ENCODE measurements at places on chromosomes 1 and 21.

- DNase-seq: no peak
Observed at GRCh38 chr1:52238887-52239707, 97.2 kb downstream of the ZFYVE9 start.

GRCh38 chr1:167152192-167152876, 58.5 kb downstream of the STYXL2 start:
- no peak for DNase-seq

DNA sequence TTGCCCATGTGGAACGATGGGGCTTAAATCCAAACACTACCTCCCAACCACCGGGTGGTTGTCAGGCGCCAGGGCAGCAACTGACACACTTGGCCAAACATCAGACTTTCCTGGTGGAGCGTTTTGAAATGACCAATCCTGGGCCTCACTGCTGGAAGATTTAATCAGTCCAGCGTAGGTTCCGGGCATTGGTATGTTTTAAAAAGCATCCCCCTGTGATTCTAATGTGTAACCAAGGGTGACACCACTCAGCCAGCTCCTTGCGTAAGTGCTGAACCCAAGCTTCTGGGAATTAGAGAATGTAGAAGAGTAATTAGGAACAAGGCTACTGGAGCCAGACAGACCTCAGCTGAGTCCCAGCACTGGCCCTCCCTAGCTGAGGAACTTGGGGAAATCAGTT, 44.8 kb upstream of the KAZN start:
- DNase-seq: no peak

GRCh38 chr21:44436958-44437357, 18.4 kb upstream of the LRRC3 start:
- no peak for DNase-seq

- DNase-seq: no peak
Observed at GRCh38 chr1:16391411-16391810, 24.4 kb downstream of the SZRD1 start.

DNA sequence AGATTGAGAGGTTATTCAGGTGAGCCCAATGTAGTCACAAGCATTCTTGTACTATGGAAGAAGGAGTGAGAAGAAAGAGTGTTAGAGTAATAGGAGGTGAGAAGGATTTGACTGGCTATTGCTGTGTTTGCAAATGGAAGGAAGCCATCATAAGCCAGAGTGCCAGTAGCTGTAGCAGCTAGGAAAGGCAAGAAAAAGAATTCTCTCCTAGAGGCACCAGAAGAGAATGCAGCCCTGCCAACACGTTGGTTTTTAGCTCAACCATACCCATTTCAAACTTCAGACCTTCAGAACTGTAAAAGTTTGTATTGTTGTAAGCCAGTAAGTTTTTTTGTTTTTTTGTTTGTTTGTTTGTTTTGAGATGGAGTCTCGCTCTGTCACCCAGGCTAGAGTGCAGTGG, 8.9 kb upstream of the IL12RB2 start:
- DNase-seq: no peak

DNA sequence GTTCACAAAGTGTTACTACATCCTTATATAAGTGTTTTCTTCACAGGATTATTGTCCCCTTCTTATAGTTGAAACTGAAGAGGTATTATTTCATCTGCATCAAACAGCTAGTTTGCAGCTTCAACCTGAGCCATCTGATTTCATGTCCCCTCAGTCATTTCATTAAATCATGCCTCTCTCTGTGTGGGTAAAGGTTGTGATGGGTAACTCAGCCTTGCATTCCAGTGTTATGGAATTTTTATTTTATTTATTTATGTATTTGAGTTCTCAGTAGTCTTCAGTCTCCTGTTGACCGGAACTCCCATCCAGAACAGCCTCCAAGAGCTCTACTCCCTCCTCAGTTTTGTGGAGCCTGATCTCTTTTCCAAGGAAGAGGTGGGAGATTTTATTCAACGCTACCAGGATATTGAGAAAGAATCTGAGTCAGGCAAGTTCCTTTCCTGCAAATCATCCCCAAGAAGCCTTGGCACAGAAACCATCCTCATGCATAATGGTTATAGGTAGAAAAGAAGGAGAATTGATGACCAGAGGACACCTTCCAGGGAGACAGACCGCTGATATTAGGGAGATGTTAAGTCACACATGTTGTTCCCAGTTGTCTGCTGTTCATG, 21.8 kb downstream of the CHD1L start:
- DNase-seq: no peak

DNA sequence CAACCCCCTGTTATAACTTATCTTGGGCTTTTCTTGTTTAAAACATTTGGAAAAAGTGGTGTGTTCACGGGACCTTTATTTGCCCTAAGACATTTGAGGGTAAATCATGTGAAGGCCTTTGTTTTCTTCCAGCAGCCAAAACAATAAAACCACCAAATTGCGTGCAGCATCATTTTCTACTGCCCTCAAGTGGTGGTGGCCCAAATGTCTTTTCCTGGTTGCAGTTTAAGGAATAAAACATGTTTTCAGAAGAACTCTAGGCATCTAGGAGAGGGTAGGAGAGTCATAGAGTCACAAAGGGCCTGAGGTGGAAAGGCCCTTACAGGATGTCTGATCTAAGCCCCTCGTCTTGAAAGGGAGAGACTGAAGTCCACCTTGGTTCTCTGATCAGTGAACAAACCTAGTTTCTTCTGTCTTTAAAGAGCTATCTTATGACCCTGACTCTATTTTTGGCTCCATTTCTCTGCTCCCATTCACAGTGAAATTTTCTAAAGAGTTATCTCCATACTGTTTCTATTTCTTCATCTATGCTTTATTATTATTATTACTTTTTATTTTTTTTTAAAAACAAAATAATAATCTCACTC, 16.0 kb upstream of the EPS15 start:
- peak; percentile 84 for DNase-seq

GRCh38 chr1:209583408-209583807, at the start of gene CAMK1G:
Gene CAMK1G (plus strand): TSS chr1:209583714. CDS start chr1:209594984, 11,270 bp downstream.
- no peak for DNase-seq

DNA sequence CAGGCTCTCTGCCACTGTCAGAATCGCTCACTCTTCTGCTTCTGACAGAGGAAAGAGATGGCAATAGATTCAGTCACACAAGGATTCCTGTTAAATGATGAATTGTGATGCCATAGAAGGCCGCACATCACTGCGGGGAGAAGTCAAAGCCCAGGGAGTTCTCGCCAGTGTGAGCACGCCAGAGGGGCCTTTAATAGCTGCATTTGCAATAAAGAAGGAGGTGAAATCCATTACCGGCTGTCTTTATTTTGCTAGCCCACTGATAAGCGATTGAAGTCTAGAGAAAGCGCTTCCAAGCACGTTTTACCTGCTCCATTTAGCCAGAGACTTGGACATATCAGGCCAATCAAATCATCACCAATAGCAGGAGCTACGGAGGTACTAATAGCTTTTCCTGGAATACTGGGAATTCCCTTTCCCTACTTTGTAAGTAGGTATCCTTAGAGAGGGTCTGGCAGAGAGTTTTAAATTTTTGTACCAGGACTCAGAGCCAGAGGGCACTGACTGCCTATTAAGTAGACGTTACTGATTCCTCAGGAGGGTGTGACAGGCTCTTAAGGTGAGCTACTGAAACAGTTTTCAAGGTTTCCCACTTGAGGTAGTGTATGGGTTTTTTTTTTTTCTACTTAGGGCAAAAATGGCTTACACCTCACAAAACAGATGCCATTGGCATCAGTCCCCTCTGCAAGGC, 10.2 kb upstream of the TARBP1 start:
- DNase-seq: no peak

DNA sequence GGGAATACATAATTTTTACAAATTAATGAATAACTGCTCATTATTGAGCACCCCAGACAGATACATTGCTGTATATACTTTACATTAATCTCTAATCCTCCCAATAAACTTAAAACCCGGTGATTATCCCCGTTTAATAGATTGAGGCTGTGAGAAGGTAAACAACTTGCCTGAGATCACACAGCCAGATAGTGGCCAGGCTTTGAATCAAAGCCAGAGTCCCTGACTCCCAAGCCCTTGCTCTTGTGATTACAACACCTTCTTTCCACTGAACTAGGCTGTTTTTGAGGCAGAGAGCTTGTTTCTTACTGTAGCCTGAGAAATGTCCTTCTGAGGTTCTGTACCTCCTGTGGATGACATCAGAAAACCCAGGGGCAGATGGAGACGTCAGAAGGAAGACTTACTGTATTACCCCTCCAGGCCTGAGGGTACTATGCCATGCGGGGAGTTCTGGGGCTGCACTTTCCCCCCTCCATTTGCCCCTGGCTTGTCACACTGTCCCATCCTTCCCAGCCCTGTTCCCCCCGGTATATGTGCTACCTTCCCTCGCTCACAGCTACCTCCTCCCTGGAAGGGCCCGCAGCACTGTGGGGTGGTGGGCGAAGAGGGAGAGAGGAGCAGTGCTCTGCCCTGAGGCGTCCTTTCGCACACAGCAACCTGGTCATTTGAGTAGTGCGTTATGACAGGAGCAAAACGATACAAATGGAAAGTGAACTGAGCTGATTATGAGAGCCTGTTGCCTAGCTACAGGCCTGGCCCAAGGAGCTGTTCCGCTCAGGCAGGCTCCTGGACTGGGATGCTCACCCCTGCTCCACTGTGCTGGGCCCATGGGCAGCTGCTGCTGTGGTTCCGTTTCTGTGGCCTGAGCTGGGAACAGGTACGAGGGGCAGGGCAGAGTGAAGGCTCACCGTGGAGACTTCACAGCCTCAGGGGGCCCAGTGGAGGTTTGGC, 4.6 kb downstream of the KCNC4 start:
- DNase-seq: no peak

DNA sequence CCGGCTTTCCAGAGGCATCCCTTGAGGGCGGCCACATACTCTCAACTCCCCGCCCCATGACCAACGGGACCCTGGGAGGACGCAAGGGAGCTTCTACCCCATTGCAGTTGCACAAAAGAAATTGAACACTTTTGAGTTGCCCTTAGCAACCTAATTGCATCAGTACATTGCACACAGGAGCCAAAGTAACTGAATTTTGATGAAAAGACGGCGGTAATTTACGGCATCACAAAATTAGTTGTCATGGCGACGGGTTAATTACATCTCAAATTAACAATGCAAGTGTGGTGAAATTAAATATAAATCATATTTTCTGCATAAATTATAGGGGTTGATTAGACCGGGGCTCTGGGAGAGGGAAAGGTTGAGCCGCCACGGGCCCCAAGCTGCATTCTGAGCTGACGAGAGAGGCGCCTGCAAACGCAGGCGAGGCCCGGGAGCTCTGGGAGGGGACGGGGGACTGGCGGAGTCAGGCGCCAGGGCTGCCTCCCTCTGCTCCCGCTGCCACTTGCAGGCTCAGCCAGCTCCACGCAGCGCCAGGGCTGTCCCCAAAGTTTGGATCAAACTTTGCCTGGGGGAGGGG, 61.4 kb downstream of the CASZ1 start:
- no peak for DNase-seq

- DNase-seq: no peak
Observed at GRCh38 chr1:51623025-51623424, 6.1 kb downstream of the OSBPL9 start.

DNA sequence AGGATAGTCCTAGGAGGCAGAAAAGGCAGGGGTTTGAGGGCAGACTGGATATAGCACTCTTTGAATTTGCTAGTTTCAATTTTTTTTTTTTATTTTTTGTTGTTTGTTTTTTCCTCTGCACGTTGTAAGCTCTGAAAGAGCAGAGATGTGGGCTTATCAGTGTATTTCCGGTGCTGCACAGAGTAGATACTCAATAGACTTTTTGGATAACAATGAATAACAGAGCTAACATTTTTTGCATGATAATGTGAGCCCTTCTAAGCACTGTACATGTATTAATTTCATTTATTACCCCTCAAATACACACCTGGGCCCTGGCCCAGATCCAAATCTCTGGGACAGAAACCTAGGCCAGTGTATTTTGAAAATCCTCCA, 17.1 kb upstream of the PARP1 start:
- DNase-seq: no peak

DNA sequence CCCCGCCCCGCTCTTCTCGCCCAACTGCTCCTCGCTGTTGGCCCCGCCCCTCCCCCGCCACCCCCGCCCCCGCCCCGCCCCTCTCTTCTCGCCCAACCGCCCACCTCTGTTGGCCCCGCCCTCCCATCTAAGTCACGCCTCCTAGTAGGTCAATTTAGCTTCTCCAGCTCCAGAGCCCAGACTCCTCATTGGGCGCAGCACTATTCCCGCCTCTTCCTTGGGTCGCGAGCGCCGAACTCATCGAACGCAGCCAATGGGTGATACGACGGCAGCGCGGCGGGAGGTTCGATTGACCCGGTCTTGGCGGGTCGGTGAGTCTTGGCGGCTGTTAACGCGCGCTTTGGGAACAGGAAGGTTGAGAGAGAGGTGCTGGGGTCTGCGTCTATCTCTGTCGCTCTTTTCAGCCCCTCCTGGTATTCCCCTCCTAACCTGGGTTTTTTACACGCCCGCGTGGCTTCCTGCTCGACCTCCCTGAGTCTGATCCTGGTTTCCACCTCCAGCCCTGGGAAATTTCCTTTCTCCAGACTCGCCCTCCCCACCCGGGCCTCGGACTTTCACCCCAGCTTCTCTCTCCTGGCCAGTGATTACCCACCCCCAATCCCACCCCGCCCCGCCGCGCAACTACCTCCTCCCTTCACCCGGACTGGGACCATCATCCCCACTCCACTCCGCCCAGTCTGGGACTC, at the start of gene RAD54L:
RAD54L (plus strand) TSS at position 328 of the 686 bp plus-strand sequence. CDS start 643 bp downstream, outside the sequence.
- peak; percentile 100 for DNase-seq

- no peak for DNase-seq
Observed at GRCh38 chr21:41952568-41953248, 1.1 kb downstream of the C2CD2 start.

DNA sequence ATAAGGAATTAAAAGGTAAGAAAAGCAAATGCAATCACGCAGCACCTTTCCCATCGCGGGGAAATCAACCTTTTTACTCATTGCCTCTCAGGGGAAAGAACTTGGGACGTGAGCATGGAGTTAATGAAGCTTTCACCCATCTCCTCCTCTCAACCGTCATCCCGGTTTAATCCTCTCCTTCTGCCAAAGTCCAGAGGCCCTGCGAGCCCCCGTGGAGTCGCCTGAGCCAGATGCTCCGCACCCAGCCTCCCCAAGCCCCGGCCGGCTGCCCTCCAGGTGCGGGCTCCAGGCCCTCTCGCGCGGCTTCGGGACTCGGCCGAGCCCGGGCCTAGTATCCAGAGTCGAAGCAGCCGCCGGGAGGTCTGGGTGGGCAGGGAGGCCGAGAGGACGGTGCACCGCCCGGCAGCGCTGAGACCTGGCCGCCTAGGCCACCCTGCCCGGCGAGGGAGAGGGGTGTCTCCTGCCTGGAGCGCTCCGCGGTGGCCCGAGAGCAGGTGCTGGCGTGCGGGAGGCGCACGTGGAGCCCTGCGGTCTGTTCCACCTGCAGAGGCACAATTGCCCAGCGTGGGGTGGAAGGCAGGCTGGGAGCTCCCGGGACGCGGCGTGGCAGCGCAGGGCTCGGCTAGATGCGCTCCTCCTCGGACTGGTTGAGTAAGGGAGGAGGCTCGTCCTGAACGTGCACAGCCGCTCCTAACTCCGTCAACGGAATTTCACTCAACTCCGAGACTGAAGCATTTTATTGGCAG, 218.5 kb downstream of the SDCCAG8 start:
- no peak for DNase-seq
